ENCODE measurements at places on chromosomes 4 and X.

GRCh38 chr4:2624782-2625530 is 88.5 kb downstream of the FAM193A start:
- DNase-seq, result no peak

GRCh38 chr4:19021617-19022016 is 1000.1 kb upstream of the LCORL start:
- DNase-seq, result no peak

- no peak for DNase-seq
Measured at GRCh38 chr4:120816296-120816965, 106.1 kb downstream of the PRDM5 start.

- DNase-seq, result no peak
Measured at GRCh38 chrX:15430584-15430983, 46.4 kb upstream of the VEGFD start.

DNA sequence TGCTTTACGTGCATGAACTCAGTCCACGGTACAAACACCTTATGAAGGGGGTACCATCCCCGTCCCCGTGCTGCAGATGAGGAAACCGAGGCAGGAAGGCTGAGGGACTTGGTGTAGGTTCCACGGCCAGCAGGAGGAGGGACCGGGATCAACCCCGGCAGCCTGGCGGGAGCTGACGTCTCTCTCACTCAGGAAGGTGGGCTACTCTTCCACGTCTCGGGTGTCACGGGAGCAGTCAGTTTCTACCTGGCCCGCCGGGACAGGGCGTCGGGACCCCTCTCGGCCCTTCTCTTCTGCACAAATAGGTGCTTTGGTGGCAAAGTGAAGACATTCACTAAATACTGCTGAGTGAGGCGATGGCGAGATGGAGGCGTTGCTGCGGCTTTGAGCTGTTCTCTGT is 53.3 kb downstream of the ACOX3 start:
- DNase-seq, result no peak

GRCh38 chr4:5858020-5858769 is 34.7 kb downstream of the CRMP1 start:
- DNase-seq, result no peak

Measured in stimulated activated CD8-positive, alpha-beta memory T cell treated with anti-CD3 and anti-CD28 coated beads, Interleukin-4, amount 100 ng/mL, for 1 hour (primary cell).